ENCODE measurements at places on chromosomes 6 and 20.

DNA sequence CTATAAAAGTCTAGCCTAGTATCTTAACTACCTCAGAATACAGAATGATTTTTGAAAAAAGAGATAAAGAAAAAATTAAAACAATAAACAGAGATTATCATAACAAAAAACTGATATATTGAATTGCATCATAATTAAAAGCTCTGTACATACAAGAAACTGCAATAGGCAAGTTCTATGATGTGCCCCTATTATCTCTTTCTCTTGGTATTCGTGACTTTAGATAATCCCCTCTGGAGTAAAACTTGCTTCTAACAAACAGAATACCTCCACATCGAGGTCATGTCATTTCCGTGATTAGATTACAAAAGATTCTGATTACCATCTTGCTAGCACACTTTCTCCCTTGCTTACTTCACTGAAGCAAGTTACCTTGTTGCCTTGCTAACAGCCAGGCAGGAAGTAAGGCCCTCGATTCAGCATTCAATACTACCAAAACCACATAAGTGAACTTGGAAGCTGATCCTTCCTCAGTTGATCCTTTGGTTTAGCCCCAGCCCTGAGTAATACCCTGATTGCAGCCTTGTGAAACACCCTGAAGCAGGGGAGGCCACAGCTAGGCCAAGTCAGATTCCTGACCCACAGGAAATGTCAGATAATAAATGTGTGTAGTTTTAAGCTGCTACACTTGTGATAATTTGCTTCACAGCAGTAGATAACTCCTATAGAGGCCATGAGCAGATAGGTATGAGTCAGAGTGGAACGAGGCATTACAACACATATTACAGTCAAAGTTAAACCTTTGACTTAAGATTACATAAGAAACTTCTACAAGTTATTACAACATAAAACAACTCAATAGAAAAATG, 53.7 kb upstream of the TMX4 start:
- H3K36me3 ChIP-seq = no peaks in the 10 kb centered on the region
- H3K4me3 ChIP-seq = no peak overlapping the region
- H3K27ac ChIP-seq = no peak overlapping the region
- H3K27me3 ChIP-seq = no peaks in the 10 kb centered on the region
- no peak for DNase-seq

- H3K27ac ChIP-seq = no peak overlapping the region
- H3K36me3 ChIP-seq = no peaks in the 10 kb centered on the region
- no peak overlapping the region for H3K4me3 ChIP-seq
- no peaks in the 10 kb centered on the region for H3K27me3 ChIP-seq
Measured at GRCh38 chr20:48262955-48263354, 477.7 kb upstream of the SULF2 start.

GRCh38 chr20:53597030-53597482, 3.4 kb upstream of the ZNF217 start:
- H3K27ac ChIP-seq = no peak overlapping the region
- no peaks in the 10 kb centered on the region for H3K27me3 ChIP-seq
- no peak for DNase-seq
- no peaks in the 10 kb centered on the region for H3K36me3 ChIP-seq
- peaks cover 9% of the 10 kb centered on the region for H3K4me1 ChIP-seq

- no peak overlapping the region for H3K27ac ChIP-seq
- H3K27me3 ChIP-seq = peaks cover 4% of the 10 kb centered on the region
- no peaks in the 10 kb centered on the region for H3K36me3 ChIP-seq
- peaks cover under 1% of the 10 kb centered on the region for H3K4me1 ChIP-seq
- H3K4me3 ChIP-seq = no peak overlapping the region
Measured at GRCh38 chr6:168126566-168127383, 47.8 kb upstream of the FRMD1 start.

DNA sequence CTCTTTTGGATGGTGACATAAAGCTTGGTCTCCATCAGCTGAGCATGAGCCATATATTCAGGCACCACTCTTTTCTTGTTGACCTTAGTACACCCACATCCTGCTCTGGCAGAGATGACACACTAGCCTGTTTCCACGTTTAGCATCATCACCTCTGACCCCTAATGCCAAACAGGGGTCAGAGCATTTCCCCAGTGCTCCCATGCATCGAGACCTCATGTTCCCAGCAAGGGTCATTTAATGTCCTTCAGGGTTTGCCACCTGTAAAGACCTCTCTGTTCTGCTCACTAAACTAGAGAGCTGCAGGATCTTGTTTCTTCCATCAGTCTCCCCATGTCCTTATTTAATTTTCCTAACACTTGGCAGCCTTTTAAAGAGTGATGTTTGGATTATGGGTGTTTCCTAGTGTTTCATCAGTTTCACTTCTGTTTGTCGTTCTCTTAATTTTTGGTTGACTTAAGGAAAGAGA, 97.5 kb downstream of the AIG1 start:
- no peaks in the 10 kb centered on the region for H3K27me3 ChIP-seq
- H3K4me1 ChIP-seq = no peaks in the 10 kb centered on the region
- no peak for DNase-seq

DNA sequence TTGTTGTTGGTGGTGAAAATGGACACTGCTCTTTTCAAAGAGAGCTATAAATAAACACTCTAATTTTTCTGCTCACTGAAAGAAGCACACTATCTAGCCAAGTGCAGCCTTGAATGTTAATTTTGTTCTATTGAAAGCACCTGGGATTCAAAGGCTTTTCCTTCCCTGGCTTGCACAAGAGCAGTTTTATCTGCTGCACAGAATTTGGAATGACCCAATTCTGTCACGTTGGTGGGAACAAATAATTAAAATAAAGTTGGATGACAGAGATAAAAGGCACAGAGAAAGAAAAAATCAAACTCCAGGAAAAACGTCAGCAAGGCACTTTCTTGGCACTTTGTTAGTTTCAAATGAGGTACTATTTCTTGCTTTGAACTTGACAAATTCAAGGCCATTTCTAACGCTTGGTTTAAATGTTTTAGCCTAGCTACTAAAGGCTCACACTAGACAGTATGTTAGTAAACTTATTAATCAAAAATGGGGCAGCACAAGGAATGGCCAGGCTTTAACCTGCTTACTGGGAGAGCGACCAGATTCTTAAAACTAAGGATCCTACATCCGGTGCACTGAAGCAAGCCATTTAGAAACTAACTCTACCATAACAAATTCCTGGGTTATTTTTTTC, 145.5 kb upstream of the ARG1 start:
- no peak for DNase-seq
- peaks cover 2% of the 10 kb centered on the region for H3K36me3 ChIP-seq
- no peaks in the 10 kb centered on the region for H3K27me3 ChIP-seq
- H3K4me3 ChIP-seq = no peak overlapping the region
- no peak overlapping the region for H3K27ac ChIP-seq
- no peaks in the 10 kb centered on the region for H3K4me1 ChIP-seq

GRCh38 chr20:51960047-51960675, 157.8 kb upstream of the SALL4 start:
- no peaks in the 10 kb centered on the region for H3K36me3 ChIP-seq
- H3K4me1 ChIP-seq = peaks cover 19% of the 10 kb centered on the region
- no peak overlapping the region for H3K4me3 ChIP-seq

- no peaks in the 10 kb centered on the region for H3K36me3 ChIP-seq
- H3K27me3 ChIP-seq = no peaks in the 10 kb centered on the region
- no peak overlapping the region for H3K27ac ChIP-seq
- DNase-seq = no peak
- no peaks in the 10 kb centered on the region for H3K4me1 ChIP-seq
Measured at GRCh38 chr6:72219536-72219935, 333.2 kb downstream of the RIMS1 start.

- H3K27me3 ChIP-seq = no peaks in the 10 kb centered on the region
- H3K4me3 ChIP-seq = no peak overlapping the region
- H3K36me3 ChIP-seq = no peaks in the 10 kb centered on the region
- H3K27ac ChIP-seq = no peak overlapping the region
- H3K4me1 ChIP-seq = peaks cover 8% of the 10 kb centered on the region
Measured at GRCh38 chr6:128437685-128438084, 82.7 kb downstream of the PTPRK start.

DNA sequence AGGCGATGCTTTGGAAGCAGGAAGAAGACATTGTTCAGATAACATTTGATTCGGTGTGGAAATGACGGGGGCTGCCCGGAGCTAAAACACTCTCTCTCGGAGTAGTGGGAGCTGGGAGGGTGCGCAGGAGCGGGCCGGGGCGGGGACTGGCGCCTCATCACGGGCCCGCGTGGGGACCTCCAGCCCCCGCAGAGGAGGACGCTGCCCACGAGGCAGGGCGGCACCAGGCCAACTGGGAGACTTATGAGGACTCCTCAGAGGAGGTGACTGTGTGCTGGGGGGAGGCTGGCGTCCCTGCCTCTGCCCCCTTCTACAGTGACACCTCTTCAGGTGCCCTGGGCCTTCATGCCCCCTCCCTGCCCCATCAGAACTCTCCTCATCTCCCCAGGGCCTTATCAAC, 15.2 kb downstream of the DDO start:
- no peaks in the 10 kb centered on the region for H3K36me3 ChIP-seq
- no peak overlapping the region for H3K27ac ChIP-seq
- H3K4me1 ChIP-seq = no peaks in the 10 kb centered on the region
- H3K4me3 ChIP-seq = no peak overlapping the region

- no peaks in the 10 kb centered on the region for H3K4me1 ChIP-seq
- no peak for DNase-seq
- no peaks in the 10 kb centered on the region for H3K27me3 ChIP-seq
- H3K27ac ChIP-seq = no peak overlapping the region
- H3K36me3 ChIP-seq = no peaks in the 10 kb centered on the region
Measured at GRCh38 chr6:3732345-3733141, 19.0 kb downstream of the PXDC1 start.

DNA sequence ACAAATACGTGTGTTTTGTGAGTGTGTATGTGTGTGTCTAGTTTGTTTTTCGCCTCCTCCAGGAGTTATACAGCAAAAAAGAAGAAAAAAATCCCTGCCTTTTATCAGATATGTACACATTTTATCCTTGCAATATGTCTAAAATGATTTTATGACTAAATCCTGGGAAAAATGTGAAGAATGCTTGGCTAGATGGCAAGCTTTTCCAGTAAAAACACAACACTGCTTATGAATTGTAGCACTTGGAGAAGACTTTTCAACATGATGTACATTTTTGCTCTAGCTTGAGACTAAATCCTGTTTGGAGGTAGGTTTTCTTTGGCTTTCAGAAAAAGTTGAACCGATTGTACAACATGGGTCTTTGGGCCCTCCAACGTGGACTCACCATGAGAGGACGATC, 160.2 kb downstream of the GMPR start:
- no peak for DNase-seq
- H3K36me3 ChIP-seq = no peaks in the 10 kb centered on the region
- H3K27me3 ChIP-seq = no peaks in the 10 kb centered on the region
- H3K4me3 ChIP-seq = no peak overlapping the region
- no peak overlapping the region for H3K27ac ChIP-seq
- H3K4me1 ChIP-seq = no peaks in the 10 kb centered on the region

DNA sequence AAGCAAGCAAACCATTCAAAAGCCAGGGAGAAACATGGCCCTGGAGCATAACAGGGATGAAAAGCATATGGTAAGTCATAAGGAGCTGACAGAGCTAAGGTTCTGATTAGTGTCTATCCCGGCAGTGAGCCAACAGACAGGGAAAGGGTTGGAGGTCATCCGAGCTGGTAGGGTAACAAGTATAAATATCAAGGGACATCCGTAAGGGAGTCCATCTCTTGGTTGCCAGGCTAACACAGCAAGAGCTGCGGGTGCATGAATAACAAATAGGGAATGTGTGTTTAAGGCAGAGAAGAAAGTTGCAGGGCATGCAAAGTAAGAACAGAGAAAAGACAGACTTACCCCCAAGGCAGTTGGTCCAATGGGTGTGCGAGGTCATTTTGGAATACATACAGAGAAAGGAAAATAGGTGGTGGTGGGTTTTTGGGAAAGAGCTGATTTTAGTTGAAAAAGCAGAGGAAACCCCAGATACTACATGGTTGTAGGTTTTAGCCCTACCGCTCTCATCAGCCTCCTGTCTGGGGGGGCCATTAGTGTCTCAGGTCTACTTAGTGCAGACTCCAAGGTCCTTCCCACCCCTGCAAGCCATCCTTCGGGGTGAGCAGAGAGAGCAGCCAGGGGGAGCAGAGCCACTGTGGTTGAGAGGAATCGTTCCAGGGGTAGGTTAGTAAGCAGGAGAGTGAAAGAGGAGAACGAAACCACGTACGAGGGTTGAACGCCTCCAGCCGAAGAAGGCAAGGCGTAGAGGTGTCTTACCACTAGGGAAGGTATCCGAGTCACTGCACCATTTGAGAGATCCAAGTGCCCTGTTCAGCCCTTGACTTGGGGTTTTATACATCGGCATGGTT, at the start of gene ERVFRD-1:
Gene ERVFRD-1 (minus strand): TSS at position 805 of the 848 bp plus-strand sequence. CDS start 6,415 bp downstream, outside the sequence.
- no peaks in the 10 kb centered on the region for H3K4me1 ChIP-seq
- H3K36me3 ChIP-seq = no peaks in the 10 kb centered on the region
- no peaks in the 10 kb centered on the region for H3K27me3 ChIP-seq
- H3K27ac ChIP-seq = no peak within 1 kb of the TSS

- no peak overlapping the region for H3K27ac ChIP-seq
- no peaks in the 10 kb centered on the region for H3K36me3 ChIP-seq
- H3K27me3 ChIP-seq = peaks cover 8% of the 10 kb centered on the region
Measured at GRCh38 chr20:25148181-25148981, 47.1 kb upstream of the ENTPD6 start.

DNA sequence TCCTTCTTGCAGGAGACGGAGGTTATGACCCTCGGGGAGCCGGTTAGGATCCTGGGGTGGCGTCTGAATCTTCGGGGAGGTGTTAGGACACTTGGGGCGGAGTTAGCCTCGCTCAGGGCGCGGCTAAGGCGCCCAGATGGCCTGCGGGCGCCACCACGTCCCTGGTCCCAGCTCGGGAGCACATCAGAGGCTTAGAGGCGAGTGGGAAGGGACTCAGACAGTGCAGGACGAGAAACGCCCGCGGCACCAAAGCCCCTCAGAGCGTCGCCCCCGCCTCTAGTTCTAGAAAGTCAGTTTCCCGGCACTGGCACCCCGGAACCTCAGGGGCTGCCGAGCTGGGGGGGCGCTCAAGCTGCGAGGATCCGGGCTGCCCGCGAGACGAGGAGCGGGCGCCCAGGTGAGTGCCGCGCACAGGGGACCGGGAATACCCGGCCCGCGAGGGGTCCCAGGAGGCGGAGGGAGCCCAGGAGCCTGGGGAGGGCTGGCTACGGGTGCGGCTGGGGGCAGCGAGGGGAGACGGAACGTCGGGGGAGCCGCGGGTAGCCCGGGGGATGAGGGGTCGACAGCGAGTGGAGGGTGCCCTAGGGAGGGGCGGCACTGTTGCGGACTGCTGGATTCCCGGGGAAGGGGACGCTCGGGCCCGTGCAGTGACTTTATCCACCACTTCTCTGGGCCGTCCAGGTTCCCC, at the start of gene HCK:
Gene HCK (plus strand): TSS at position 153 of the 688 bp plus-strand sequence.
- no peaks in the 10 kb centered on the region for H3K36me3 ChIP-seq
- peak within 1 kb of the TSS; percentile 70 for H3K4me3 ChIP-seq
- H3K4me1 ChIP-seq = peaks cover 10% of the 10 kb centered on the region

All from H1 (cell line).